Right renal cortex interstitium (tissue), 3 donors: ENCODE measurements at places on chromosomes 5 and 9.
A peak's percentile ranks its signal among the peaks of the same experiment; 100 is the strongest.

- no peak for DNase-seq
These were observed 249.7 kb downstream of the ARHGAP26 start for GRCh38 chr5:143019614-143020515.

- peak; percentile 59 for DNase-seq
These were observed 78.4 kb upstream of the ATP10B start for GRCh38 chr5:160930406-160930805.

DNA sequence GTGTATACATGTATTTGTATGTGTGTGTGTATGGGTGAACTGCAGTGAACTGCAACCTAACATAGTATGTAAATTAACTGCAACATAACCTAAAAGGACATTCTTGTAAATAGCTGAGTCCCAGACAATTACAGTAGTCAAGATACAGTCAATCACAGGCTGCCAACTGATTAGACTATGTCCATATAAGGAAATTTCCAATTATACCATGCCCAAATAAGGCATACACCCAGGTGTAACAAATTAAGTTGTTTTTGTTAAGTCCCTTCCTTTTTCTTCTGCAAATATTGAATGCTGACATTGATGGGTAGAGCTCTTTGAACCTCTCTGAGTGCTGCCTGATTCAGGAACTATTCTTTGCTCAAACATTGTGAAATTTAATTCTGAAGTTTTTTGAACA, 594.6 kb upstream of the FAM174A start:
- no peak for DNase-seq

- DNase-seq, result no peak
These were observed 25.0 kb downstream of the SH3PXD2B start for GRCh38 chr5:172429201-172429940.

DNA sequence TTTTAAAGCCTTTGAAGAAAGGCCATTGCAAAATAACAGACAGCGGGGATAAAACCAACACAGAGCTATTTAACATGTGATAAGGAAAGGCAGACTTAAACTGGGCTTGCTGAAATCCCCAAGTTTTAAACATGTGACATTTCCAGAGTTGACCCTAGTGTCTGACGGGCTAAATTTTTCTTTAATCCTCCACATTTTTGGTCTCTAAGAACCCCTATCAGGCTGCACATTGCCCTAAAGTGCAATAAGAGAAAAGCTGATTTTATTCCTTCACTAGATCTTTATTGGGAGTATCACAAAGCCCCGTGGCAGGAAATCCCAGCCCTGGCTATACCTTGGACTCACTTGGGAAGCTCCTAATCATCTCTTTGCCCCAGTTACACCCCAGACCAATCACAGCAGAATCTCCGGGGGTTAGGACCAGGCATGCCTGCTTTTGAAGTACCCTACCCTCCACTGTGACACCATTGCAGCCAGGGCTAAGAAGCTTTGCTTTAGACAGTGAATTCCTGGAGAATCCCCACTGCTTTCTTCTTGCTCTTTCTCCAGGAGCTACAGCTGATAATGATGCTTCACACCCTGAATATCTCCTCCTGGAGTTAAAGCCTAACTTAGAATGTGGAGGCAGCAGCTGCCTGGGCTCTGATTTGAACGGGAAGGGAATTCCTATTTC, 20.1 kb upstream of the COL15A1 start:
- no peak for DNase-seq

DNA sequence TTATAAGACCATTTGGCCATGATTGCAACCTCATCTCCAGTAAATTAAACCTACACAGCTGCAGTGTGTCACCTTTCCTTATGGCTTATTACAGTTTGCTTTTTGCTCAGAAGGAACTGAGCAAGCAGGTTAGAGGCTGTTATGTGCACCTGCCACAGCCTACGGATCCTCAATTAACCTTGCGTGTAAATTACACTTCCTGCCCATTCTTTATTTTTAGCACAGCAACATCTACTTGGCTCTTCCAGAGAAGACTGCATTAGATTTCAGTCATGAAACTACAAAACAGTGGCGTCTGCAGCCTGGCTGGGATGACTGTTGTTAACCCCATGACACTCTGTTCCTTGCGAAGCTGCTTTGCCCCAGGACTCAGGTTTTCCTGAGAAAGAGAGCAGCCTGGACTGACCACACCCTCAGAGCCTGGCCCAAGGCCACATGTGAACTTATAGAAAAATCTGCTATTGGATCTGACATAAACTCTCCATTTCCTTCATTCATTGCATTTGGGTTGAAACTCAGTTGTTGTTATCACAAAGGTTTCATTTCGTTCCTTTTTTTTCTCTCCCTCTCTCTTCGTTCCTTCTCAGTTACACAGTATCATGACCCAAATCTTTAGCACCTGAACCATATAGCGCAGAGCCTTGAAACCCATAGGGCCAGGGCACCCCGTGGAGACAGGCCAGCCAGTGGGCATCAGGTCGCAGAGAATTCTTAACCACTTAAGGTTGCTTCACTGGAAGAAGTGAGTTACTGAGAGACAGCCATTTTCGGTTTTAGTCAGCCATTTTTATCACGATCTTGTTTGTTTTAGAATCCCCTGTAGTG, 138.6 kb downstream of the PALM2AKAP2 start:
- DNase-seq, result peak; percentile 51

- DNase-seq, result peak; percentile 67
These were observed at the start of gene FPGS for GRCh38 chr9:127802576-127803443. Gene FPGS (plus strand): TSS chr9:127802882. CDS start chr9:127802925, 43 bp downstream.

- no peak for DNase-seq
These were observed 464.1 kb downstream of the DMRT2 start for GRCh38 chr9:1514250-1514649.

DNA sequence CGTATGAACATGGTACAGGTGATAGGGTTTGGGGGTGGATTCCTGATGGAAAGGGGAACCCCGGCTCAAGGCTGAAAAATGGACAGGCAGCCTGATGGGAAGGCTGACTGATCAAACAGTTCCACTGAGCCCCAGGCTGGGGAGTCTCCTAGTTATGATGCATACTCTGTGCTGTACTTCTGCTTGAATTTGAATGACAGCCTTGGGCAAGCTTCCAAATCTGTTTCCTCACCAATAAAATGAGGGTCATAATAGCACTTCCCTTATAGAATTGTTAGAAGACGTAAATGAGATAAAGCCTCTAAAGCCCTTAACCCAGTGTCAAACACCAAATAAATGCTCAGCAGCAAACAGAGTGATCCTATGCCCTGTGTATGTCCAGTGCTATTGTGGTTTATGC, 478.5 kb upstream of the DMAC1 start:
- DNase-seq, result no peak

GRCh38 chr5:175547842-175548241, 69.5 kb downstream of the SFXN1 start:
- DNase-seq, result no peak

GRCh38 chr5:50300878-50301277, 140.2 kb downstream of the EMB start:
- DNase-seq, result no peak

- no peak for DNase-seq
These were observed 10.0 kb downstream of the S1PR3 start for GRCh38 chr9:89000973-89001916.

GRCh38 chr9:4495537-4495936, 5.3 kb downstream of the SLC1A1 start:
- no peak for DNase-seq

GRCh38 chr5:132099076-132099748, 25.6 kb downstream of the CSF2 start:
- DNase-seq, result no peak

DNA sequence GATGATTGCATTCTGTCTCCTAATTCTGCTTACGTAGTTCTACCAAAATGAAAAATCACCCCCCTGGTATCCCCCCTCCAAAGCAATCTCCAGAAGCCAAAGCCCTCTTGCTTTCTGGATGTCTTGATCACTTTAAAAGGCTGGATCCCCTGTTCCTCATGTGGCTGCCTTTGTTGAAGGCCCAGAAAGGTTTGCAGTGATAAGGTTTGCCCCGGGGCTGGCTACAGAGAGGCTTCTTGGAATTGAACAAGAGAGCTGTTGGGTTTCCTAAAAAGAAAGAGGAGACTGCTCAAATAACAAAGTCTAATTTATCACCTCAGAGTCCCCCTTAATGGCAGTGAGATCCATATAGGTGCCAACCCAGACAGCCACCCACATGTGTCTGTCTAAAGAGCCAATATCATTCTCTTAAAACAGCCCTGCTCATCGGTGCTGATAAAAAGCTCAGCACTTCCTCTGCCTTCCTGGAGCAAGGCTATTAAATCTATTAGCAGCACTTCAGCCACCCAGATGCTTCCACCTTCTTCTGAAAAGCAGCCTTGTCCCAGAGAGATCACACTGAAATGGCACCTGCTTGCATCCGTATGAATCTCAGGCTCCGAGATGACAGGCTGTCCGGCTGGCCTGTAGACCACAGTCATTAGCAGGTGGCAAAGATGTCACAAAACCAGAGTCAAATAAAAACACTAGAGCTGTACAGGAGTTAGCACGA, 70.9 kb downstream of the TEX10 start:
- DNase-seq, result no peak
